Stimulated activated CD4-positive, alpha-beta T cell treated with anti-CD3 and anti-CD28 coated beads, Interleukin-1b, Interleukin-23, amount 100 ng/mL, for 1 hour (primary cell): ENCODE measurements at places on chromosomes 2 and 18.

- no peak for DNase-seq
Measured at GRCh38 chr2:20728114-20728758, 61.3 kb downstream of the GDF7 start.

DNA sequence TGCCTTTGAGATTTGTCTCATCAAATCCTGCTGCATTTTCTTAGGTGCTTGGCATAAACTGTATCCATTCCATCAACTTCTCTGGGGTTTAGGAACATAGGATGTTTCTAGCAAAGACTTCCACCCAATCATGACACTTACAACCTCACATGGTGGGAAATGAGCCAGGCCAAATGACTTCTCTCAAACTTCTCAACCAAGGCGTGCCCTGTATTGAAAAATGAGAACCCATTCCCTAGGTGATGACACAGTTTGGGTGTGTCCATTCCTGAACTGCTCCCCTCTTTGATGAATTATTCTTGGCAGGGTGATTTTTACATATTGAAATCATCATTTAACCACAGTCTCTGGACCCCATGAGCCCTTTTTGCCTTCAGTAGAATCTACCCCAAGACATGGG lies 161.1 kb downstream of the EN1 start:
- DNase-seq = no peak

DNA sequence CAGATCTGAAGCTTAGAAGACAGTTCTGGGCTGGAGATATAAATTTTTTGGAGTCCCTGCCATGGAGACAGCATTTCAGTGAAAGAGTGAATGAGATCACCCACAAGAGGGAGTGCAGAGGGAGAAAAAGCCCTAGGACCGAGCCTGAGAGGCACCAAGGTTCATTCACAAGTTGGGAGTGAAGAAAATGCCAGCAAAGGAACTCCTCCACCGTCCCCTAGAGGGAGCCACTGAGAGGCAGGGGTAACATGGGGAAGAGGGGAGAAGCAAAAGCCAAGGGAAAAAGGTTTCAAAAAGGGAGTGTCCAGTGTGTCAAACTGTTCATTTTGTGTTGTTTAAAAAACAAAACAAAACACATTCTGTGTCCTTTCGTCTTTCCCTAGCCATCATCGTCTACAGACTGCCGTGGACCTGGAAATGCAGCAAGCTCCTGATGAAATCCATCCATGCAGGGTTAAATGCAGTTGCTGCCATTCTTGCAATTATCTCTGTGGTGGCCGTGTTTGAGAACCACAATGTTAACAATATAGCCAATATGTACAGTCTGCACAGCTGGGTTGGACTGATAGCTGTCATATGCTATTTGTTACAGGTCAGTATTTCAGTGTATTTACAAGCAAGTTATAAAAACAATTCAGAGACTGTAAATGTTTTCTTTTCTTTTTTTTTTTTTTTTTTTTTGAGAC lies 19.1 kb downstream of the CYBRD1 start:
- no peak for DNase-seq

GRCh38 chr18:44601447-44601846 lies 79.2 kb upstream of the SETBP1 start:
- DNase-seq = no peak

- no peak for DNase-seq
Measured at GRCh38 chr2:160956243-160956802, 203.9 kb upstream of the TANK start.

DNA sequence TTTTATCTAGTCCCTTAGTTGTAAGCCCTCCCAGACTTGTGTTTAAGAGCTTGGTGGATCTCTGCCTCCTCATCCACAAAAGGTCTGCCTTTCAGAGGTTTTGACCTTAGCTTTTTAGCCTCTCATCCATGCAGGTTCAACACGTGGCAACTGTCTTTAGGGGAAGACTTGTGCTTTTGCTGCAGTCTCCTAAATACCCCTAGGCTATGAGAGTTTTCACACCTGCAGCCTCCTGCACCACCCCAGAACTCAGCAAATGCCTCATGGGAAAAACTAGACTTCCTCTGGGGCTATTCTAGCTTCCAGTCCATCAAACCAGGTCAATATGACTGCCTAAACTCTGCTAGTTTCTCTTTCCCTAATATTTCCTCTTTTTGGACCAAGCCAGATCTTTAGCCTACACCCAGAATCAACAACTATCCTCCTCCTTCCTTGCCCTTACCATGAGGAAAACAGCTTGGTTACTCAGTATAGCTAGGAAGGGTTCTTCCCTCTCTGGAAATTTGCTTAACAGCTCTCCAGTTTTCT lies 132.3 kb upstream of the RIOK3 start:
- DNase-seq = no peak

DNA sequence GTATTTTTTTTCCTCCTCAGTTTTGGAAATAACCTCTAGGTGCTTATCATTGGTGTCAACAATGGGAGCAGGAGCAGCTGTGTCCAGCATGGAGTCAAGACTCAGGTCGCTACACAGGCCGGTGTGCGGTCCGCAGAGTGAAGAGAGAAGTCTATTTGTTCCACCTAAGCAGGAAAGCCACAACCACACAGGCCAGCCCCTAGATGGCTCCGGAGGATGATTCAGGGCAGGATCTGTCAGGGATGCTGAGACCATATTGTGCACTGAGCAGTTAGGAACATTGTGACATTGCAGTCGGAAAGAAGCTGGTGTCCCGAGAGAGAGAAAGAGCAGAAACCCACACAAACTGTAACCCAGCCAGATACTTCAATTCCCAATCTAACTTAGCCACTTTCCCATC lies 136.9 kb downstream of the GAREM1 start:
- DNase-seq = no peak
